Large intestine (tissue), 12 donors: ENCODE measurements at places on chromosomes 12 and 14.

DNA sequence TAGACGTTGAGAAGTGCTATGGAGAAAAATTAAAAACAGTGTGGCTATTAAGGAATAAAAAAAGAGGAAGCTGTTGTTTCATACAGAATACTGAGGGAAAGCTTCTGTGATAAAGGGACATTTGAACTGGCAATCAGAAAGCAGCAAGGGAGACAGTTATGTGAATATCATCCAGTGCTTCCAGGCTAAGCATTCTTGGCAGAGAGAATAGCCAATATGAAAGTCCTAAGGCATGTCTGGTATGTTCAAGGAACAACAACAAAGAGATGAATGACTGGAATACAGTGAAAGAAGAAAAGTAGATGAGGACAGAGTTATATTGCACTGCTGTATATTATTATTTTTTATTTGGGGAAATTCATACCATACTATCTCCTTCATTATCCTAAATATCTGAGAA, 23.9 kb downstream of the SCAF11 start:
- no peak for DNase-seq

DNA sequence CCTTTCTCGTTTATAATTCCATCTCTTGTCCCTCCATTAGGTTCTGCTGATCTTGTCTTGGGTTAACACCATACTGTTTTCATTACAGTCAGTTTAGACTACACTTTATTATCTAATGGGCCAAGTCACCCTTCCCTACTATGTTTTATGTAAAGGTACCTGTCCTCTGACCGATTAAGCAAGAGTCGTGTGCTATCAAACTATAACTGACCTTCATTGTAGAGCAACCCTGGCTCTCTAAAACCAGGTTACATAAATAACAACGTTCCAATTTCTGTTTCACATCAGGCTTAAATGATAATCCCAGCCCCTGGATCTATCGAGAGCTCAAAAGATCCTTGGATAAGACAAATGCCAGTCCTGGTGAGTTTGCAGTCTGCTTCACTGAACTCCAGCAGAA, 16.7 kb downstream of the OAS2 start:
- no peak for DNase-seq

DNA sequence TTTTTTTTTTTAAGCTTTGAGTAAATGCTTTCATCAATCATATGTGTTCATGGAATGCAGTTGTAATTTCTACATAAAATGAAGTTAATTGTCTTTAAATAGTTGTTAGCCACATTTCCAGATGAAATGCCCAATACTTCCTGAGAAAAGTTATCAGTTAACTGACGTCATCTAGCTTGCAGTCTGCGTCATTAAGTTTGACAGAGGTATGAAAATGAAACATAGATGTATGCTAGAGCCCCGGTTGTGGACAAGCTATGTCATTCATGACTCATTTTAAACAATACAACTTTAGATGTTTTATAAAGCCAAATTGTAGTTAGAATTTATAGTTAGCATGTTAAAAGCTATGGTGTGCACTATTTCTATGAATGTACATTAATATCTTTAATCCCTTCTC, 90.7 kb downstream of the PLEKHA5 start:
- no peak for DNase-seq

DNA sequence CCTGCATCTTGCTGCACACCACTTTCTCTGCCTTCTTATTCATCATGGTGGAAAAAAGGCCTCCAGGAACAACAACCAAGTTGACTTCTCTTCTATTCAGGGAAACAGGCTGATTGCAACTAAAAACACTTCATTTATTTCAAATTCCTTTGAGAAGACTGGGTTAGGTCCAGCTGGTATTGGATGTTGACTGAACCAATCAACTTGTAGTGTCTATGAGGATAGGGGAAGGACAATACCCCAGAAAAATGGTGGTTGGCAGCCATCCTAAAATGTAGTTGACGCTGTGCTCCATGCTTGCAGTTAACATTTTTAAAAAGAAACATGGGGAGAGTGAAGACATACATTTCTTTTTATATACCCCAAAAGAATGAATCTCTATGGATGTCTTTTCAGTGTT, 34.4 kb upstream of the CRADD start:
- no peak for DNase-seq

GRCh38 chr12:59294221-59294620, 301.6 kb upstream of the SLC16A7 start:
- no peak for DNase-seq
